NCI-H1105 (cell line): ENCODE measurements at places on chromosomes 7 and 10.

GRCh38 chr7:87528730-87529129, 53.2 kb upstream of the ABCB4 start:
- DNase-seq = no peak

DNA sequence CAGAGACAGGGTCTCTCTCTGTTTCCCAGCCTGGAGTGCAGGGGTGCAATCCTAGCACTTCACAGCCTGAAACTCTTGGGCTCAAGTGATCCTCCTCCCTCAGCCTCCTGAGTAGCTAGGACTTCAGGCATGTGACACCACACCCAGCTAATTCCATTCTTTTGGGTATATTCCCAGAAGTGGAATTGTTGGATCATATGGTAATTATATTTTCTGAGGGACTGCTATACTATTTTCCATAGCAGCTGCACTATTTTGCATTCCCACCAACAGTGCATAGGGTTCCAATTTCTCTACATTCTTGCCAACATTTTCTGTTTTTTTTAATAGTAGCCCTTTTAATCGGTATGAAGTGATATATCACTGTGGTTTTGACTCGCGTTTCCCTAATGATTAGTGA, 30.0 kb upstream of the RAB11FIP2 start:
- DNase-seq = no peak

- DNase-seq = peak; percentile 1
Observed at GRCh38 chr10:114271075-114271778, 32.2 kb downstream of the VWA2 start.

DNA sequence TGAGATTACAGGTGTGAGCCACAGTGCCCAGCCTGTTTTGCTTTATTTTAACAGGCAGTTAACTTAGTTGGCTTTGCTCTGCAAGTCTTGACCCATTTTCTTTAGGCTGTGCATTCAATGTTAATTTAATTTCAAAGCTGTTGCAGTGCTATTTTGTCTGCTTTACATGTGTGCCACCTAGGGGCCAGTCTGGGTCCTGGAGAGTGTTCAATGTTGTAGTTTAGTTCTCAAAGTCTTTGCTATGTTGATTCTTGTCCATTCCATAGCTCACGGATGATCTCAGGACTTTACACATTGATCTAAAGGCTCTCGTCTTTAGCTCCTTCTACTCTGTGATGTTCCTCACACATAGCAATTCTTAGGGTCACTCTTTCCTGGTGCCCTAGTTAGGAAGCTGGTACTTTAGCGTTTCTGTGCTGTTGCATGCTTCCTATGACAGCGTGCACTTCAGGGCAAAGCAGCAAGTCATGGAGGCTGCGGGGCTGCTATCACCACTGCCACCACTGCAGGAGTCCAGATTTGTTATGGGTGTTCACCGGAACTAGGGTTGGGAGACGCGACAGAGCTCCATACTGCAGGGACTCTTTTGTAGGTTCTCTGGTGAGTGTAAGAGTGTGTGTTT, 16.4 kb upstream of the ABCA13 start:
- no peak for DNase-seq
